Substantia nigra (tissue), 51 donors: ENCODE measurements at places on chromosomes 5 and 9.
A peak's percentile ranks its signal among the peaks of the same experiment; 100 is the strongest.

GRCh38 chr5:168165221-168165914 is 126.1 kb upstream of the WWC1 start:
- DNase-seq: peak; percentile 6

DNA sequence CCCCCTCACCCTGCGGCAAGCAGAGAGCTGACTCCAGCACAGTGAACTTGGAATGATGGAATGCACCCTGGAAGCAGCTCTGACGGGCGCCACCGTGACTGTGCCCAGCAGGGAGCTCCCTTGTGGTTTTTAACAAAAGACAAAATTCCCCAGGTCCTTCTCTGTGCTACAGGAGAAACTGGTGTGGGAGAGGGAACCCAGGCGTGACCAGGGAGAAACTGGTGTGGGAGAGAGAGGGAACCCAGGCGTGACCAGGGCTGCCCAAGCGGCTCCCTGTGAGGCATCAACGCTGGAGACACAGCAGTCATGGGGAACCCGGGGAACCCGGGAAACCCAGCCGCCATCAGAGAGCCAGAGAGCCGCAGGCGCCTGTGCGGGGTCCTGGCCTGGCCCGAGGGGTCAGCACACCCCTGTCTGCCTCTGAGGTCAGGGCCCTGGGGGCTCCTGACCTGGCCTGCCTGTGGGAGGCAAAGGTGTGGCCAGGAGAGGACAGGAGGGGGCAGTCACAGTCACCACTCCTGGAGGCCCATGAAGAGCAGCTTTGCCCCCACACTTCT is 3.1 kb upstream of the AHRR start:
- no peak for DNase-seq

DNA sequence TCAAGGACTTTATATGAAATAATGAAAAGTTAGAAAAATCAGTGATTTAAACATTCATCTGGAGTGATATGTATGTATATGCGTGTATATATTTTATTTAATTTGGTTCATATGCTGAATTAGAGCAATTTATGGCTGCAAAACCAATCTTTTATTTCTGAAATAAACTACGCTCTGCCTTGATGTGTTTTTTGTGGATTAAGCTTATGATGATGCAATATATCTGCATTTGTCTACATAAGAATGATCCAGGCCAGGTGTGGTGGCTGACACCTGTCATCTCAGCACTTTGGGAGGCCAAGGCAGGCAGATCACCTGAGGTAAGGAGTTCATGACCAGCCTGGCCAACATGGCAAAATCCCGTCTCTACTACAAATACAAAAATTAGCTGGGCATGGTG is 1842.3 kb upstream of the CDH6 start:
- no peak for DNase-seq

GRCh38 chr9:122015170-122015821 is 77.8 kb downstream of the TTLL11 start:
- no peak for DNase-seq

DNA sequence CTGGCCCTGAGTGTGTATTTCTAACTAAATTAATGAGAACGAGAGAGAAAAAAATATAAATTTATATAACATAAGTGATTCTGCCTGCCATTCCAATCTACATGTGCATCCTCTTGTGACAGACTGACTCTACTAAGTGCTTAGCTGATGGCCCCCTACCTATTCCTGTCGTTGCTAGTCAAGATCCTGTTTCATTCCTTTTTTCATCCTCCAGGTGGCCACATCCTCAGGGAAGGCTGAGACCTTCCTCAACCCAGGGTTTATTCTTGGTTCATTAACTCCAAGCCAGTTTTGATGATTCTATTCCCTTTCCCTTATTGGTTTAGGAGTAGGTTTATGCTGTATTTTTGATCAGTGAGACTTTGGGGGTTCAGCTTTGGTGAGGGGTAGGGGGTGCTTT is 201.3 kb downstream of the C9orf152 start:
- no peak for DNase-seq

GRCh38 chr5:75325242-75325641 is 11.8 kb upstream of the HMGCR start:
- DNase-seq: no peak

DNA sequence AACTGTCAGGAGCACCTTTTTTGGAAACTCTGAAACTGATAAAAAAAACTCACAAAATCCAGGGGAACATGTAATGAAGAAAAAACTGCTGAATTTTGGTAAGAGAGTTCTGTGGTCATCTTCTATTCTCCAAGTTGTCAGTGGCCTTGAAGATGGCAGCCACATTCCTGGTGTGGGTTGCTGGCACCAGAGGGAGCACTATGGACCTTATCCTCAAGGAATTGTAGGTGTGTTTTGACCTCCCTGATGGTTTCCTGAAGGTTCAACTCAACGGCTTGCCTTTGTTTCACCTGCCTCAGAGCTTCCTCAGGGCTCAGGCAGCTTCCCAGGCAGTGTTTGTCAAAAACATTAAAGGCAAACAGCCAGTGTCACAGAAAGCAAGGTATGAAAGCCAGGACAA is 2.2 kb upstream of the SLC38A9 start:
- no peak for DNase-seq

- DNase-seq: no peak
These were observed 34.3 kb downstream of the S1PR3 start for GRCh38 chr9:89025553-89025952.

- DNase-seq: no peak
These were observed 30.8 kb upstream of the NIM1K start for GRCh38 chr5:43161244-43161643.

DNA sequence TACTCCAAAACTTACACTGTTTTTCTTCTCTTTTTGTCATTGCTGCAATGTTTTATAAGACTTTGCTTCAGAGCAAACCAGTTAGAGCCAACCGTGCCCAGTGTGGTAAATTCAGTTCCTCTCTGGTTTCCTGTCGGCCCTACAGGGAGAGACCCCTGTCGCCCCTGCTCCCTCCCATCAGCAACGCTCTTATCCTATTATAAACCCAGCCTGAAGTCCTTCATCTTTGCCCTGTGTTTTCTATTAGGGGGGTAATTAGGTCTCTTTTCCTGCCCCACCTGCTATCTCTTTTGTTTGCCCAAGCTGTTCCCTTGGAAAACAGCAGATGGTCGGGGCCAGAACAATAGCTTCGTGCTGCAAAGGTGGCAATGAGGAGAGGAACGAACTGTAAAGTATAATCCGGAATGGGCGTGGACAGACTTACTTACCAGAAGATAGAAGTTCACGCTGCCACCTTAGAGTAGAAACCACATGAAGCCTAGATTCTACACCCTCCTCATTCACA is 21.4 kb upstream of the OTULINL start:
- DNase-seq: no peak

DNA sequence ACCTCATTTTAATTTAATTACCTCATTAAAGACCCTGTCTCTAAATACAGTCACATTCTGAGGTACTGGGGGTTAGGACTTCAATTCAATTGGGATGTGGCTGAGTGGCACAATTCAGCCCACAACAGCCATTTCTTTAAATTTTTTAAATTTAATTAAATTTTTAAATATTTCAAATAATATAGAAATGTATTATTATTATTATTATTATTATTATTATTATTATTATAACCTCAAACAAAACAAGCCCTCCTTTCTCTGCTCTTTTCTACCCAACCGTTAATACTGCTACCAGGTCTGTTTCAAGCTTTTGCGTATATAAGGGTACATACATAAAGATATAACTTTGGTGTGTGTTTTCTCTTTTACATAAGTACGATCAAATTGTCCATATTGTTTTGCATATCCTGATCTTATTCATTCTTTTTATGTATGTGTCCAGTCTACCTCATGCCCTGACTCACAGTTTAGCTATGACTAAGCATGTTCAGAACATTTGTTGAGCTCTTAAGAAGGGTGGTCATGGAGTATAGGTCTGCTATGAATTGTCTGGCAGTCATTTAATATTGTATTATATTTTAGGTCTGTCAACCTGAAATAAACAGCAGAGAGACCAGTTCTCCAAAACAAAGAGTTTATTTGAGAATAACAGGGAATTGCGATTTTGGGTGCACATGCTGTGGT is 16.1 kb upstream of the RAB14 start:
- DNase-seq: no peak

DNA sequence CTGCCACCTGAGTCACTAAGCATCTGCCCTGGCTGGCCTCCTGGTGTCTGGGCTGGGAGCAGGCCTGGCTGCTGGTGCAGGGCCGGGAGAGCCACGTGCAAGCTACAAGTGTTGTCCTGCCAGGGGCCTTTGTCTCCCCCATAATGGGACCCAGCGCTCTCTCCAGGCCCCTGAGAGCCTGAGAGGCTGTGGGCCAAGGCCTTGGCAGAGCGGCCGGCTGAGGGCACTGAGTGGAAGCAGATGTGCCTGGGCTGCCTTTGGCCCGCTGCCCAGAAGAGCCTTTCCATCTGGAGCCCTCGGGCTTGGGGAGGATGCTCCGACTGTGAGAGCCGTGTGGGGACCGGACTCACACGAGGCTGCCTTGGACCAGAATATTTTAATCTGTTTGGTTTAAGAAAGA is 185.5 kb downstream of the RGS3 start:
- DNase-seq: peak; percentile 51

DNA sequence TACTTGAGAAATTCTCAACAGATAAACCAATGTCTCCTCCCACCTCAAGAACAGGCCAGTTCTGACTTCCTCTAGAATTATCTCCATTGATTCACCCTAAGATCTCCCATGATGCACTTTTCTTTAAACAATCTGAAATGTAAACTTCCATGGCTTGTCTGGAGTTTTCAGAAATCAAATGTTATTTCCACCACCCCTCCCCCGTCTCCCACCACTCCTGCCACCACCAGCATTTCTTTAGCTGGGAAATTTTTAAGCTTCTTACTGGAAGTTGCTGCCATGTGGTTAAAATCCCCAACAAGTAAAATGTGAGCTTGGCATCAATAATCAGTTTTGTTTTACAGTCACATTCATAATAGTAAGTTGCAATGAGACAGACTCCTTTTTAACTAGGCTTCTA is 32.8 kb upstream of the BASP1 start:
- no peak for DNase-seq

- no peak for DNase-seq
These were observed 67.6 kb upstream of the SLC12A2 start for GRCh38 chr5:128015978-128016377.

GRCh38 chr9:92767066-92768054 is 2.7 kb upstream of the BICD2 start:
- DNase-seq: no peak

GRCh38 chr5:133330956-133331355 is 279.1 kb downstream of the HSPA4 start:
- DNase-seq: no peak

DNA sequence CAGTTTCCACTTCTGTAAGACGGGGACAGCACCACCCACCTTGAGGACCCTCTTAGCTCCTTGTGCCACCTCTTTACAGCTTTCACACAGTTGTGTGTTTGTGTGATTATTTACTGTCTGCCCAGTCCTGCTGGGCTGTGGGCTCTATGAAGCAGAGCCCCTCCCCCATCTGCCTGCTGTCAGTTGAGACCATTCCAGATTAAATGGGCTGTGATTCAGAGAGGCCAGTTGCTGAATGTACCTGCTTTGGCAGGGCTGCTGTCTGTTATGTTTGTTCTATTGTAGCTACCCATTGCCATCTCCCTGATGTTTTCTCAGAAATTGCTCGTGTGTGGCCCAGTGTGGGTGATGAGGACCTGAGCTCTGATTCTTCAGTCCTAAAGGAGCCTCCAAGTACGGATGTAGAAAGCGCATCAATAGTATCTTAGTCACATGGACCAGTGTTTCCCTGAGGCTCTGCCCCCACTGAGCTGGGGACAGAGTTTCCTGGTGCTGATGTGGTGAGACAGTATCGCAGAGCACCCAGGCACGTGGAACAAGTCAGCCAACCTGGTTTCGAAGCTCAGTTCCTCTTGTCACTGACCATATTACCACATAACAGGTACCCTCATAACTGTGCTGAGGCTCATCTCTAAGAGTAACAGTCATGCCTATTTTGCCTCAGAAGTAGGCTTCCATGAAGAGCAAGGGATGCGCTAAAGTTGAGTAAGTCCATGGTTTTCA is 3.7 kb downstream of the ANGPTL2 start:
- no peak for DNase-seq

- no peak for DNase-seq
These were observed 285.6 kb downstream of the RASEF start for GRCh38 chr9:82777366-82777765.

DNA sequence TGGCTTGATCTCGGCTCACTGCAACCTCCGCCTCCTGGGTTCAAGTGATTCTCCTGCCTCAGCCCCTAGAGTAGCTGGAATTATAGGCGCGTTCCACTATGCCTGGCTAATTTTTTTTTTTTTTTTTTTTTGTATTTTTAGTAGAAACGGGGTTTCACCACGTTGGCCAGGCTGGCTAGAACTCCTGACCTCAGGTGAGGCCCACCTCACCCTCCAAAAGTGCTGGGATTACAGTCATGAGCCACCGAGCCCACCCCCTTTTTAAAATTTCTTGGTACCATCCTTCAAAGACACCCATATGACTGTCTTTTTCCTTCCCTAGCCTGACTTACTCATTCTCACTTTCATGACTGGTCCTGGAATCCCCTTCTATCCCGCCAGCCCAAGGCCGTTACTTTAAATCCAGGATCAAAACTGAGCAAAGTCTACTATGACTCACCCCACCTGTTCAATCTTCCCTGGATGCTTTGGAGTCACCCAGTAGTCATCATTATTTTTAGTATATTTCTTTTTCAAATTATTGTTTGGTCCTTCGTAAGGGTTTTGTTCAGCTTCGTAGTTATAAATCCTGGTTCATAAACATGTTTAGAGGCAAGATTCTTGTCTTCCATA is 1.2 kb upstream of the TBCA start:
- no peak for DNase-seq
